Activated CD4-positive, CD25-positive, alpha-beta regulatory T cell (primary cell): ENCODE measurements at places on chromosomes 2 and 18.

- DNase-seq: no peak
These were observed 665.8 kb upstream of the ZEB2 start for GRCh38 chr2:145185696-145186095.

GRCh38 chr2:23692263-23692662, 234.7 kb downstream of the ATAD2B start:
- no peak for DNase-seq

DNA sequence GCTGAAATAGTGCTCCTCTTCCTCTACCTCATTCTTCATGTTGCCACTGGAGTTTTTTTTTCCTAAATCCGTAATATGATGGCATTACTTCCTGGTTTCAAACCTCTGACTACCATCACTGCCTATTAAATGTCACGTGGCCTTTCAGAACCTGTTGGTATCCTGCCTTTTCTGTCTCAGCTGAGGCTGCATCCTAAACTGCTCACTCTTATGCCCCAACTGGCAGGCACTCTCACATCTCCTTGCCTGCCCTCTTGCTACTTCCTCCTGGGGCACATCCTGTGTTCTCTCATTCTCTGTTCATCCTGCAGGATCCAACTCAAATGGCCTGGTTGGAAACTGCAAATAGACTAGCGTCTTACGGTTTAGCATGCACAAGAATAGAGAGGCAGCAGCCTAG, 468.1 kb upstream of the FANCL start:
- DNase-seq: no peak

DNA sequence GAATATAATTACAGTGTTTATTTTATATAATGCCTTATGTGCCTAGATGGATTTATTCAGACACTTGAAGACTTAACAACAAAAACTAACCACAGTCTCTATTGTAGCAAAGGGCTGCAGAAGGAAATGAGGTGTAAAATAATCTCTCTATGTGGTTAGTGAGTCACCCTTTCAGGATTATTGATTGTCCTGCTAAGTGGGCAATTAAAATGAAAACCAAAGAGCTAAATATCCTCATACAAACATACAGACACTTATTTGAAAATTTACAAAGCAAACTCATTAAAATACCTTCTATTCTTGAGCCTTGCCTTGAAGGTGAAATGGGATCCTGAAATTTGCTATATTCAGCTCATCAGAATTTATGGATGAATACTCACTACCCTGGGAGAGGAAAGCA, 27.7 kb upstream of the DCC start:
- DNase-seq: no peak

DNA sequence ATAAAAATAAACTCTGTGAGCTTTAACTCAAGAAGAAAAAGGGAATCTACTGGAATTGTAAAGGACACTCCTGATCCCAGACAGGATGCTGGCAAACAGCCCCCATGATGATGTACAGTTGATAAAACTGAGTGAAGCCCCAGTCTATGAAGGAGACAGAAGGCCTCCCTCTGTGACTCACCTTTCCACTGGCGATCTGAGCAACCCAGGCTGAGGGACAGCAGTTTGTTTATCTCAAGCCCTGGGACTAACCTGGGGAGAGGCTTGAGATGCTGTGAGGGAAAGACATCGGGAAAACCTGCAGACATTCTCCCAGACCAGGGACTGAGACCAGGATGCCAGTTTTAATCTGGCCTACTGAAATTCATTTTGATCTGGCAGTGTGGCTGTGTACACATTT, 104.5 kb upstream of the CDH2 start:
- DNase-seq: no peak

DNA sequence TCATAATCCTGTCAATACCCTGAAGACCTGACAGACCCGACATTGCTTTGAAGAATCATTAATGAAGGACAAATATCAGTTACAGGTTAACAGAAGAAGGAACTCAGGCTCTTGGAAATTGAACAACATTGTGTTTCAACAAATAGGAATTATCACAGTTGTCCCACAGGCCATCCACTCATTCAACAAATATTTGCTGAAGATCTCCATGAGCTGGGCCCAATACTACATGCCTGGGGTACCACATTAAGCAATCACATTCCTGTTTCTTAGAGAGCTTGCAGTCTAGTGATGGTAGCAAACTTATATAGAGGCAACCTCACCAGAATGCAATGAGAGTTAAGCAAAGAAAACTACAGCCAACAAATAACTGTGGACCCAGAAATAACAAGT, 671.6 kb upstream of the ACVR2A start:
- DNase-seq: no peak

GRCh38 chr2:22406625-22407024, 978.4 kb upstream of the KLHL29 start:
- DNase-seq: no peak

- no peak for DNase-seq
These were observed 876 bp upstream of the CAVIN2 start for GRCh38 chr2:191847764-191848163.

GRCh38 chr2:182245963-182246362, 180.9 kb downstream of the PDE1A start:
- no peak for DNase-seq

- DNase-seq: no peak
These were observed 77.5 kb downstream of the EIF2AK3 start for GRCh38 chr2:88549616-88550292.

DNA sequence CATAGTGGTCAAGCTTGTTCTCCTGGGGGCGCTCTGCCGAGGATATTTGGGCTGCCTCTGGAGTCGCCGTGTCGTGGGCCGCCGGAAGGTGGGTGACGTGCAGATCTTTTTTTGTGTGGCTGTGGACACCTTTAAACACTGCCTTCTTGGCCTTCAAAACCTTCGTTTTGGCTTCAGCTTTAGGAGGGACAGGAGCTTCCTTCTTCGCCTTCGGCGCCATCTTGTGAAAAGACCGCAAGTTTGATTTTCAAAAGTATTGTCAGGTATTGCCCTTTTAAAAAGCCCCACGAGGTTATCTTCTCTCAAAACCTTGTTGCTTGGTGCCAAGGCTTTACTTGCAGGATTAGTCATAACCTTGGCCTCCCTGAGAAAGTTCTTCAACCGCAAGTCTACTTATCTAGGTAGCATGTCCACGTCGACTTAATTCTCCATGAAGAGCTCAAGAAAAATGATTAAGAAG, 20.8 kb downstream of the LAMA3 start:
- DNase-seq: no peak

- DNase-seq: no peak
These were observed 91.7 kb downstream of the DYSF start for GRCh38 chr2:71544919-71545571.

DNA sequence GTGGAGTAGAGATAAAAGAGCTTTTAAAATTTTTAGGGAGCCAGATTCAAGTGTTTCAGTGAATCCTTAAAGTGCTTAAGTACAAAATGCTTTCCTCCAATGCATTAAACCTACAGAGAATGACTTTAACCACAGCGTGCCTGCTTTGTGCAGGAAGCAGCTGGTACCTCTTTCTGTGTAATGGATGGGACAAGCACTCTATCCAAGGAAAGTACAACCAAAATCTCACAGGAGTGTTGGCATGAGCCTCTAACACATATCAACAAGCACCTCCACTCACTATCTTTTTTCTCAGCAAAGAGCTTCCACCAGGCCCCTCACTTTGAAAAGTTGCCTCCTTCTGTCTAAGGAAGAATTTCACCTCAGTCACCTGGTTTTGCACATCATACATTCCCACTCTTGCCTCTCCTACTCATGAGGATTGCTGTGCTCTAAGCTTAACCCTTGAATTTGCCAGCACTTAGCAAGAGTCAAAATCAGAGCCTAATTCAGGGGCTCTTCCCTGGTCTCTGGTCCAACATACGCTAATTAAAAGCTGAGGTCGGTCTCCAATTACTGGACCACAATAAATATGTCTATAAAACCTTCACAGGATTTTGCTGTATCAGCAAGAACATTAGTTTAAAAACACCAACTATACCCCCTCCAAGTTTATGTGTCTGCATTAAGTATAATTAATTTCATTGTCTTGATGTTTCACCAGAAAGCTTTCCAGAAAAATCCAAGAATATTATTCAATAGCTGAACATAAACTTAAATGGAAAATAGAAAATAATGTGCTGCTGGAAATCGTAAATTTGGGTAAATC, 68.9 kb downstream of the ZNF521 start:
- DNase-seq: no peak

- no peak for DNase-seq
These were observed 3.0 kb downstream of the PLEK start for GRCh38 chr2:68367953-68368653.

DNA sequence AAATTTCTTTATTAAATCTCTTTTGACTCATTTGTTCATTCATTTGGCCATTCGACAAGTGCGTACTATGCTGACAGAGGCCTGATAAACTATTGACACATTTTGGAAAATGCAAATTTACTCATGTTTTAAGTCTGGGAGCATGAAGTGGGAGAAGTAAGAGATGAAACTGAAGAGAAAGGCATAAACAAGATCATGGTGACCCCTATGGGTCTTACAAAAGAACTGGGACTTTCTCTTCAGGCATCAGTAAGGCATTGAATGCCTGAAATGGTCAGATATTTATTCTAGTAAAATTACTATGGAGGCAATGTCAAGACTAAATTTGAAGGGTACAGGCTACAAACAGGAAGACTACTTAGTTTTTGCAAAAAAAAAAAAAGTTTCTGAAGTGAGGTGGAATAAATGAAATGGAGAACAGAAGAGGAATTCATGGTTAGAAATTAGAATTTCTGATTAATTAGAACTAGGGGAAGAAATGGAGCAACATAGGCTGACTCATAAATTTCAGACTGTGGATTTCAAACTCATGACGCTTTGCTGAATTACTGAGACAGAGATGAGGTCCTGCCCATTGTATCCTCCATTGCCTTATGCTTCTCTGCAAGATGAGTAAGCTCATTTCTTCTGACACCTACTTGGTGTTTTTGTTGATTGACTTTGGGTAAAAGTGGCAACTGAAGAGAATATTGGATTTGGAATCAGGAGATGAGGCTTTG, 32.7 kb downstream of the VSNL1 start:
- no peak for DNase-seq

DNA sequence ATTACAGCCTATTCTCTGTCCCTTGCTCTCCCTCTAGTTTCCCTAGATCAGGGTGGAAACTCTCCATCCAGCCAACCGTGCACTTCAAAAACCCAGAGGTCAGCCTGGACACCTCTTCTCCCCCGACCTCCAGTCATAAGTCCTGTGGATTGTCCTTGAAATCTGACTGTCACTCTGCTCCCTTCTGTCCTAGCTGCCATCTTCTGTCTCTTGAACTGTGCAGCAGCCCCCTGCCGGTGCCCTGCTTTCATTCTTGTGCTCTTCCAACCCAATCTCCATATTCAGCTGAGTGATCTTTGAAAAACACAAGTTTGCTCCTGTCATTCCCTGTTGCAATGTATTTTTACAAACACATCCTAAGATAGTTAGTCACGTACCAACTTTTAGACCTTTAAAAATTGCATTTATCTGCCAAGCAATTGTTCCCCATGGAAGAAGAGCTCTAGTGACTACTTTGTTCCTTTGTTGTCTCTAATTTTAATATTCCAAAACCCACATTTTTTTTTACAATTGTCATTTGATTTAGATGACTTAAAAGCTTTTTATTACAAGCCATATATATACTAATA, 254.3 kb downstream of the CAMKMT start:
- no peak for DNase-seq

DNA sequence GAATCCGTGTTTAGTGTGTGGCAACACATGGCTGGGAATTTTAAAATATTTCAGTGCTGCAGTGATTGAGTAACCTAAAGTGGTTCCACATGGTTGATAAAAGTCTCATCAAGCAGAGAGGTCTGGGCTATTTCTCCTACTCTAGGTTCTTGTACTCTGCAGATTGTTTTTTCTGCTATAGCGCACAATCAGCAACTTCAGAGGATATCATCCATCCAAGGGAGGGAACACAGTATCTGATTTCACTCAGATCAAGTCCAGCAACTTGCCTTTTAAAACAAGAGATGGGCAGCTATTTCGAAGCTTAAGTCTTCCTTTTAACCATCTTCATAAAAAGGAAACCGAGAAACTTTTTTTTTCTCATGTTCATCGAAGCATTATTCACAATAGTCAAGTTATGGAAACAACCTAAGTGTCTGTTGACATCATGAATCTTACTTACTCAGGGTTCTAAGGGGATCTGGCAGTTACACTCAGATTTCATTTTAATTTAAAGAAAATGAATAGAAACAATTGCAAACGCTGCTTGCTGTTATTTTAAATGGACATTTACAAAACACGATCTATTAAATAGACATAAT, 172.7 kb upstream of the TRIB2 start:
- no peak for DNase-seq

DNA sequence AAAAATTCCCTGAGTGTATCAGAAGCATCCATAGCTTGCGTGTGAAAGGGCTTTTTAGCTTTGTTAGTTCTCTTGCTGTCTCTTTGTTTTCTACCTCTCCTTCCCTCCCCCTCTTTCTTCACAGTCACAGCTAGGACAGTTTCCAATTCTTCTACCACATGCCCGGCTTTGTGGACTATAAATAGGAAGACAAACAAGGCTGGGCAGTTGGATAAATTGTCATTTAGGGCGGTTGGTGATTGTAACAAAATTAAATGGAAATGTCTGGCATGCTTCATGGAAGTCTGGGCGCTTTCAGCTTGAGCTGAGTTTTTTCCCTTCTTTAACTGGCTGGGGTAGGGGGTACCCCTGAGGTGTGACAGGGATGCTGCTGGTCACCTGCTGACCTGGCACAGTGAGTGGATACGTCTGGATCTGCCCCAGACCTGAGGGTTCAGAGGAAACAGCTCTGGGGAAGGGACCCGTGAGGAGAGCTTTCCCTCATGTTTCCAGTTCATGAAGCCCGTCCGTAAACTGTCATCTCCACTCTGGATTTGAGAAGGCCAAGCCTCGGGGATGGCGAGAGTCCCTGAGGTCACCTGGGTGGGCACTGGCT, 29.0 kb upstream of the GIGYF2 start:
- no peak for DNase-seq

GRCh38 chr2:185919155-185919554, 180.6 kb downstream of the FSIP2 start:
- DNase-seq: no peak

GRCh38 chr2:156134887-156135286, 197.6 kb downstream of the NR4A2 start:
- no peak for DNase-seq

DNA sequence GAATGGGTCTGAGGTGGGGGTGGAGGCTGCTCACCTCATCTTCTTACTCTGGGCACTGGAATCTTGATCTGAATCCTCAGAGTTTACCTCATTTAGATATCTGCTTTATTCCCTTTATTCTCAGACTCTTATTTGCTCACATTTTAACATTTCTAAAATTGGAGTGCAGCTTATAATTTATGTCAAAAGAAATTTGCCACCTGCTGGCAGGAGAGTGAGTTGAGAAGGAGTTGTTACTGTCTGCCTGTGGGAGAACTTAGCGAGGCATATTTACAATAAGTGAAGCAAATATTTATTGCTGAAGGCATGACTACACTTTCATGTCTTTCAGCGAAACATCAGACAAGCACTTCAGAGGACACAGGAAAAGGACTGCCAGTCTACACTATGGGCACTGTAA, 16.4 kb upstream of the KIAA2012 start:
- no peak for DNase-seq

DNA sequence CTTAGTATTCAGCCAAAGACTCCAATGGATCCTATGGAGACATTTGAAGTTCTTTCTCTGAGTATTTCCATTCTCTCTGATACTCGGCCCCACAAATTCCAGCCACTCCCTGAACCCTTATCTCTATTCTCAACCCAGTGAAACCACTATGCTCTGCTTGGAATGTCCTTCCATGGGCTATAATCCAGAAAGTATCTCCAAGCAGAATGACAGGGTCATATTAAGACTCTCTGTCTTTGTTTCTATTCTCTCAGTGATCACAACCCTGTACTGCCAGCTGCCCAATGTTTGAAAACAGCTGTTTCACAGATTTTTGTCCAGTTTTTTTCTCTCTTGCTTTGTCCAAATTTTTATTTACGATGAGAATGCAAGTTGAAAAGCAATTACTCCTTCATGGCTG, 21.9 kb downstream of the CHMP3 start:
- DNase-seq: no peak

- no peak for DNase-seq
These were observed 45.8 kb downstream of the NEMP2 start for GRCh38 chr2:190488516-190489233.
